ENCODE measurements at places on chromosomes 3 and 15. TPM values are rescaled to one million over a fixed set of nuclear protein-coding genes. Genes with fewer than 3 reads are reported as not detected.

Gene SLC28A1
- total RNA-seq, result not detected

Gene GRAMD2A
- 0.77 TPM for total RNA-seq

DNA sequence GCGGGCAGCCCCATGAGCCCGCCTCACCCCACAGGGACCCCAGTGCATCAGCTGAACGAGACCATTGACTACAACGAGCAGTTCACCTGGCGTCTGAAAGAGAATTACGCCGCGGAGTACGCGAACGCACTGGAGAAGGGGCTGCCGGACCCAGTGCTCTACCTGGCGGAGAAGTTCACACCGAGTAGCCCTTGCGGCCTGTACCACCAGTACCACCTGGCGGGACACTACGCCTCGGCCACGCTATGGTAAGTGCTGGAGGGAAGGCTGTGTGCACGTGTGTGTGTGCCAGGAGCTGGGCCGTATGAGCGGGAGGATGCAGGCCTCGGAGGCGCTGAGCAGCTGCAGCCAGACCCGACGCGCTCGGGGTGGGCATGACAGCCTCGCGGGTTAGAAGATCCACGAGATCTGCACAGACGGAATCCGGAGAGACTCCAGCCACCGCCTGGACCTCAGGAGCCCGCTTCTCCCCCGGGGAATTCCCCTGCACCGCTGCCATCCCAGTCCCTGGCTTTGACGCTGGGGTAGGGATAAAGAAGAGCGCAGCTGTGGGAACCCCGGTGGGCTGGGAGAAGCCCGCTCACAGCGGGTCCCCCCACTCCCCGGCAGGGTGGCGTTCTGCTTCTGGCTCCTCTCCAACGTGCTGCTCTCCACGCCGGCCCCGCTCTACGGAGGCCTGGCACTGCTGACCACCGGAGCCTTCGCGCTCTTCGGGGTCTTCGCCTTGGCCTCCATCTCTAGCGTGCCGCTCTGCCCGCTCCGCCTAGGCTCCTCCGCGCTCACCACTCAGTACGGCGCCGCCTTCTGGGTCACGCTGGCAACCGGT is 2.6 kb downstream of the DUOXA2 start:
- peaks cover 61% of the 10 kb centered on the region for H3K27me3 ChIP-seq
- no peaks in the 10 kb centered on the region for H3K36me3 ChIP-seq
- no peak overlapping the region for H3K27ac ChIP-seq
- no peak for DNase-seq
- H3K4me3 ChIP-seq, result no peak overlapping the region

DNA sequence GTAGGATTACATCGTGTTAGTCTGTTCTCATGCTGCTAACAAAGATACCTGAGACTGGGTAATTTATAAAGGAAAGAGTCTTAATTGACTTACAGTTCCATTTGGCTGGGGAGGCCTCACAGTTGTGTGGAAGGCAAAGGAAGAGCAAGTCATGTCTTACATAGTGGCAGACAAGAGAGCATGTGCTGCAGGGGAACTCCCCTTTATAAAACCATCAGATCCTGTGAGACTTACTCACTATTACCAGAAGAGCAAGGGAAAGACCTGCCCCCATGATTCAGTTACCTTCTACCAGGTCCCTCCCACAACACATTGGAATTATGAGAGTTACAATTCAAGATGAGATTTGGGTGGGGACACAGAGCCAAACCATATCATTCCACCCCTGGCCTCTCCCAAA is 3.4 kb downstream of the SLC25A26 start:
- no peaks in the 10 kb centered on the region for H3K36me3 ChIP-seq
- DNase-seq, result no peak
- H3K27me3 ChIP-seq, result no peaks in the 10 kb centered on the region
- no peak overlapping the region for H3K4me3 ChIP-seq

DNA sequence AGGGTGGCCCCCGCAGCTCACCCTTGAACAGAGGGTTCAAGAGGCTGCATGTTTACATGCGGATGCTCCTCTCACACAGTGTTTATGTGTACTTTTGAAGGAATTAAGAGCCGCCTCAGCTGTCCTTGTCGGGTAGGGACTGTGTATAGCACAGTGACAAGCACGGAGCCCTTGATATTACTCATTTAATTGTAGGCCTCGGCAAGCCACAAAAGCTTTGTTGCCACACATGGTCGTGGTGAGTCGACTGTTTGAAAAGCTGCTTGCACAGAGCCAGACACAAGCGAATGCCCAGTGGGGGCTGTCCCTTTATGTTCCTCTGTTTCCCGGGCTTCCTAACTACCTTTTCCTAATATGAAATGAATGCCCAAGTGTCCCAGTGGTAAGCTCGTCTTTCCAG is 4.5 kb downstream of the ESYT3 start:
- H3K36me3 ChIP-seq, result no peaks in the 10 kb centered on the region
- peaks cover 25% of the 10 kb centered on the region for H3K27me3 ChIP-seq
- no peak for DNase-seq
- H3K27ac ChIP-seq, result no peak overlapping the region

DNA sequence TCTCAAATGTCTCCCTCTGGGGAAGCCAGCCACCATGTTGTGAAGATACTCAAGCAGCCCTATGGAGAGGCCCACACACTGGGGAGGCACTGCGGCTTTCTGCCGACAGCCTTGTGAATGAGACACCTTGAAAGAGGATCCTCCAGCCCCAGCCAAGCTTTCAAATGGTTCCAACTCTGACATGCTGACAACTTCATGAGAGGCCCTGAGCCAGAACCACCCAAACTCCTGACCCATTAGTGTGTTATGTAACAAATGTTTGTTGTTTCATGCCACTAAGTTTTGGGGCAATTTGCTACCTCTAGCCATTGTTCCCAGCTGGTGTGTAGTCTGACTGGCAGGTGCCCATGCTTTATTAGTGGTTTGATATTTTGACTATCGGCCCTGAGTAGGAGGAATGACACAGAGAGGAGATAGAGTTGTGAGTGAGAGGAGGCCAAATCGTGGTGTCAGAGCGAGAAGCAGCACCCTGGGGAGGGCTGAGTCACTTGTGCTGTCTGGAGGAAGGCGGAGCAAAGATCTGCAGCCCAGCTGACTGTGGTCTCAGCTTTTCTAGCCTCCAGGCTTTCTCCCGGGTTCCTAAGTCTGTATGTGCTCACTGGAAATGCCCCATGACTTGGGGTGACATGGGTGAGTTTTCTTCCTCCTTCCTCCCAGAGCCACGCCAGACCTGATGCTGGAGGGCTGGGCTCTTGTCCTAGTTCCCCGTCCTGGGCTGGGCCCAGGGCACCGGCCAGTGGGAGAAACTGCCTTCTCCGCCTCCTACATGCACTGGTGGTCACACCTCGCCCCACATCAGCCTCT is 56.7 kb upstream of the BLM start:
- H3K4me3 ChIP-seq, result no peak overlapping the region
- peaks cover 8% of the 10 kb centered on the region for H3K4me1 ChIP-seq
- H3K27me3 ChIP-seq, result no peaks in the 10 kb centered on the region
- no peaks in the 10 kb centered on the region for H3K36me3 ChIP-seq

Measured in fibroblast of lung (primary cell).